ENCODE measurements at places on chromosomes 2 and 18.
A peak's percentile ranks its signal among the peaks of the same experiment; 100 is the strongest.

DNA sequence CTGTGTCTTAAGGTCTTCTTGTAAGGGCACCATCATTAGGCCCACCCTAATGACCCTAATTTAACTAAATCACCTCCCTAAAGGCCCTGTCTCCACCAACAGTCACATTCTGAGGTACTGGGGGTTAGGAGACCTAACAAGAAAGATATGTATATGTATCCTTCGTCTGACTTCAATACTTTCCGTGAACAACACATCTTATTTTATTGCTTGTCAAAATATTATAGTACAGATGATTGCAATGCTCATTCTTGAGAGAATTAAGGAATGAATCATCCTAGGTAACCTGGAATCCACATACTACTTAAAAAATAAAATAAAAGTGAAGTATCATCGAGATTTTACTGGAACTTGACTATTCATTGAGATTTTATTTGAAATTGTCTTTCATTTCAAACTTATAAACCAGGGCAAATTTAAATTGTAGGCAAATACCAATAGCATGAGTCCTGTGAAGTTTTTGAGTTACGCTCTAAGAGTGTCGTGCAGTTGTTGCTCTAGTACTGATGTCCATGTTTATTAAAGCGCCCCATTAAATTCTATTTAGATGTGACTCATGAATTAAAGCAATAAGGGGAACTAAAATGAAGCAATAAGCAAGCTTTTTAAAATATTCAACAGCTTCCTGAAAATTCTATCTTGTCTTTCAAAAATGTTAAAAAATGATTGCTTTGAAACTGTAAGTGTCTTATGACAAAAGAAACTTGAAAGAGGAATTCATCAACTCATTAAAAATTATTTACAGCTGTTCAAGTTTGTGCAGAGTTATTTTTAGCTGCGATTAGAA, 40.0 kb downstream of the CCDC102B start:
- DNase-seq = peak; percentile 1

DNA sequence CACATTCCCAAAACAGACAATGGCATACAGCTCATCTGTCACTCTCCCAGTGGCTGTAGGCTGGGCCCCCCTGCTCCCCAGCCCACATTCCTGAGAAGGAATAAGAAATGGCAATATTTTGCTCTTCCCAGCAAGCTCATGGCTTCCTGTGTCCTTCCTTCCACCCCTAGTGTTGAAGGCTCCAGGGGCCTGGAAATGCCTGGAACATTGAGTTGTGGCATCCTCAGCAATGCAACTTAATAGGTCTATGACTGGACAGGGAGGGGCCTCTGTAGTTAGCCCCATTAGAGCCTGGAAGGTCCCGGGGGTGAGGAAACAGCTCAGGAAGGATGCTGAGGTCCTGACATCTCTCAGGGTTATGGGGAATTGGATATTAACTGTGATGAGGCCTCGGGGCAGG, 3.3 kb downstream of the KIF3C start:
- no peak for DNase-seq

DNA sequence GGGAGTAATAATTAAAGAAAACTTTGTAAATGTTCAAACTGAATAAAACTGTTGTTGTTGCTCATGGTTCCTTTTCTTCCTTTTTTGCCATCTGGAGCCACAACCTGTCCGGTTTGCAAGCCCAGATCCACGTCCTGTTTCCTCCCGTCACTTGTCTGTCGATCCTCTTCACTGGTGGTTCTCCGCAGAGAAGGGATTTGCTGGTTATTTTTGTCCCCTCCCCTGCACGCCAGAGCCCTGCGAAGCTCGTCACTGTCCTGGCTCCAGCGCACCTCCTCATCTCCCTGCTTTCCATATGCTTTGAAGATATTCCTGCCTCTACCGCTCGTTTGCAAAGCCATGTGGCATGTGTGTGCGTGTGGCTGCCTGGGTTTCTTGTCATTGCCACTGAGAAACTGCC, 461.4 kb downstream of the RNF144A start:
- DNase-seq = no peak

DNA sequence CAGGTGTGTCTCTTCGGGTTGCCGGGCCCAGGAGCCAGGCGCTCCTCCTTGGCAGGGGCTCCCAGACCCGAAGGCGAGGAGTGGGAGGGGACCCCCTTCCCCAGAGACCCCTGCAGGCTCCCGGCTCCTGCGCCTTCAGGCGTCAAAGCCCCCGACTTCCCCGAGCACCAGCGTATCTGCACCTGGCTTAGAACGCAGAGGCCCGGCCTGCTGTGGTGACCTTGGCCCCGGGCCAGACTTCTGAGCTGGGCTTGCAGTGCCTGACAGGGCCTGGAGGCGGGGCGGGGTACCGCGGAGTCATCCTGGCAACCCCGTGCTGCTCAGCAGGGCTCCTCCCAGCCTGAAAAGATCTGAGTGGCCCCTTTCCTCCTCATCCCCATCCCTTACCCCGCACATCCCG, 27.0 kb downstream of the SKA1 start:
- no peak for DNase-seq

- no peak for DNase-seq
Measured at GRCh38 chr2:147374423-147374811, 470.4 kb upstream of the ACVR2A start.

- no peak for DNase-seq
Measured at GRCh38 chr2:21123473-21124393, at the start of gene TDRD15. TSS of gene TDRD15 (plus strand) at chr2:21123968. CDS start at chr2:21137468, 13,500 bp downstream.

DNA sequence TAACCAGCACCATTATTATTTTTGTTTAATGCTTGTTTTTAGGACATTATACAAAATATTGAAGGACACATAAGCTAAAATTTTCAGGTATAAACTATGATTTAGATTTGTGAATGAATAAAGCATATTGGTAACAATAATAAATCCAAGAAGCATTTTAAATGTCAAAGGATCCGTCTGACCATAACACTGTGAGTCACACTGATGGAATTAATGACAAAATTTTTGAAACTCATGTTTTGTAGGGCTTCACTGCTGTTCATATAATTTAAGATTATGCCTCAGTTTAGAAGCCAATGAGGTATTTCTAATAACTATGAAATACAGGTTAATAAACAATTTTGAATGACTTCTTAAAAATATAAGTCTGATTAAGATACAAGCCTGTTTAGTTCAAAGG, 124.6 kb downstream of the TMEFF2 start:
- no peak for DNase-seq

GRCh38 chr2:105135436-105135835, 97.6 kb downstream of the MRPS9 start:
- no peak for DNase-seq

DNA sequence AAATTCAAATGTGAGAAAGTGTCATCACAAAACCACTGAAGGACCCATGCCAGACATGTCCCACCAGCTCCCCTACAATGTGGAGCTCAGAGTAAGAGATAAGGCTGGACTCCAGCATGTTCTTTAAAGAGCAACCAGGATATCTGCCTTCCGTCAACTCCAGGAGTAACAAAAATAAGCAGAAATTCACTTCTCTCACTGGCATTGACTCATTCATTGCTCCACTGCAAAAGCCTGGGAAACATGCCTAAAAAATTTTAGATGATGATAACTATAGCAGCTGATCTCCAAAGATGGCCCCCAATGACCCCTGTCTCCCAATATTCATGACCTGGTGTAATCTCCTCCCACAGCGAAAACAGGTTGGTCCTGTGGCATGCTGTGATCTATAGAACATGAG, 314.5 kb downstream of the NCKAP5 start:
- no peak for DNase-seq

- no peak for DNase-seq
Measured at GRCh38 chr2:68251187-68251854, 1.0 kb downstream of the PPP3R1 start.

- no peak for DNase-seq
Measured at GRCh38 chr18:5890331-5891183, 4.8 kb downstream of the TMEM200C start.

DNA sequence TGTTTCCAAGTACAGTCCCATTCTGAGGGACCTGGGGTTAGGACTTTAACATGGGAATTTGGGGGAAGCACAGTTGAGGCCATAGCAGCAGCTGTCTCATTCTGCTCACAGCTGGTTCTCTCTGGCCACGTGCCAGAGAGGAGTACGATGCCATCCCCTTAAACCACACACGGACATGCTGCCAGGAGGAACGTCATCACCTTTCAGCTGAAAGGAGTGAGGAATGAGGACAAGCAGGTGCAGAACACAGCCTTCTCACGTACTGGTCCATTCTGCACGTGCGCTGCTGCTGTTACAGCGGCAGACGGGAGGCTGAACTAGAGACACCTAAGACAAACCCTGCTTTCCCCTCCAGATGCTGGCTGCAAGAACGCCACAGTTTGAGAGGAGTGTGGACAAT, 33.5 kb downstream of the ODC1 start:
- no peak for DNase-seq

DNA sequence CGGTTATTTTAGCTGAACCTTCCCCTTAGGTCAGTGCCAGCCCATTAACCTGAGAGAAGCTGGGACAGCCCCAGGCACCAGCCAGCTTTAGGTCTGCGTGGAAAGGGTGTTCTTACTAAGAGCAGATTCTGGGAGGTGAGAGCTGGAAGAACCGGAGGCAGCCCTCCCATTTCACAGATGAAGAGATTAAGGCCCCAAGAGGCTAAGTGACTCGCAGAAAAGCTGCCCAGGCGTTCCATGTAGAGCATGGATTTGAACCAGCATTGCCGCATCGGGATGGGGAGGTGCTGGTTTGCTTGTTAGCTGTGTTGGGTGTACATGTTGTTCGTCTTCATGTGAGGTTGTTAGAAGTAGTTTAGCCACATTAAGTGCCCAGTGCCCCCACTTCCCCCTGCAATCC, 203.2 kb downstream of the AGAP1 start:
- no peak for DNase-seq

DNA sequence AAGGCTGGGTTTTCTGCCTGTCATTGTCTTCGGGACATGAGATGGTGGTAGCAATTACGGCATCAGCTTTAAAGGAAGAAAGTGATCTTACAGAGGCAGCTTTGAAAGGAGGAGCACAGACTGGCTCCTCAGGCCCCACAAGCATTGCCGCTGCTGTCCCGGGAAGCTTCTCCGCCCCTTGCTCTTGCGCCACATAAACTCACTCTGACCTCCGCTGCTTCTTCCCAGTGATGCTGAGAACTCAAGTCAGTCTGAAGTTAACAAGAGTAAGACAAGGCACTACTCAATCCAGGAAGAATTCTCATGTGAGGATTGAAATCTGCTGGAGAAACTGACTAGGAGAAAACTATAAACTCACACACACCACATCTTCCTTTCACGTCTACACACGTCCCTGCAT, 112.4 kb upstream of the RIOK3 start:
- no peak for DNase-seq

DNA sequence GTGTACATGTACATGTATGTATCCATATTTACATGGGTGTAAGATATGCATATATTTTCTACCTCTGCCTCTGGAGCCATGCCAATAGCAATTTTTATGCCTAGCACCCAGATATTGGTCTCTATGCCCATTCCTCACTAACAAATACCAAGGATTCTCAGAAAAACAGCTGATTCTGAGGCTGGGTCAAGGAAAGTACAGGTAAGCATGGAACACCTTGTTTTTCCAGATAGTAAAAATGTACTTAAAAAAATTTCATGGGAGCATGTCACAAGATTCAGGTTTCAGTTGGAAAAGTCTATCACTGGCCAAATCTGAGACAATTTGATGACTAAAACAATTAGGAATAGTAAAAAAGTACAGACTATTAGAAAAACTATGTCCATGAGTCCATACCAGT, 114.5 kb upstream of the MAPRE2 start:
- no peak for DNase-seq

Measured in AG04450 (cell line).